ENCODE measurements at places on chromosomes 2 and 18.

DNA sequence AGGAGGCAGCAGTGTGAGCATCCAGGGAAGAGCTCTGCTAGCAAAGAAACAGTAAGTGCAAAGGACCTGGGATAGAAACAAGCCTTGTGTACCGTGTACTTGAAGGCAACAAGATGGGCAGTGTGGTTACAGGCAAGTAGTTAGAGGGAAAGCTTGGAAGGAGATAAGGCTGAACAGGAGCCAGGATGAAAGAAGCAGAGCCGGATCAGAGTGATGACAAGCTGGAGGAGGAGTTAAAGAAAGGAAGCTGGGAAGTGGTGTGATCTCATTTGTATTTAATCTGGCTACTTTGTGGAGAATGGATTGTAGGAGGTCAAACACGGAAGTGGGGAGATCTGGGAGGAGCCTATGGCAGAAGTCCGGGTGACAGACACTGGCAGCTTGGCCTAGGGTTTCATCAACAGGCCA, 44.7 kb upstream of the VPS54 start:
- DNase-seq: no peak

GRCh38 chr2:239019183-239019581, 171.3 kb downstream of the TWIST2 start:
- no peak for DNase-seq

DNA sequence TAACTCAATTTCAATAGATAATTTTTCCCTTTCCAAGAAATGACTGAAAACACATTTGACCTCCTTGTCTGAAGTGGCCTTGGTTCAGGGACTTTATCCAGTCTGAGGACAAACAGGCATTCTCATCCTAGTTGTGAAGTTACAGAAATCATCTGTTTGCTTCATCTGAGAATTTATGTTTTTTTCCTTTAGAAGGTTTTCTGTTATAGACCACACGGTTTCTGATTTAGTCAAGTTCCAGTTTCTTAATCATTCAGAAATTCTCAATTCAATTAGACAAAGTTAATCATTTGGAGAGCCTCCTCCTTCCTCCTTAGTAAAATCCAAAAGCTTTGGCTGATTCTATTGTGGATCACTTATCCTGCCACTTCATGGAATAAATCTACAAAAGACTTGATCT, 60.9 kb downstream of the ICOS start:
- DNase-seq: no peak

GRCh38 chr2:100246163-100247145, 75.8 kb downstream of the LONRF2 start:
- DNase-seq: peak; percentile 15

DNA sequence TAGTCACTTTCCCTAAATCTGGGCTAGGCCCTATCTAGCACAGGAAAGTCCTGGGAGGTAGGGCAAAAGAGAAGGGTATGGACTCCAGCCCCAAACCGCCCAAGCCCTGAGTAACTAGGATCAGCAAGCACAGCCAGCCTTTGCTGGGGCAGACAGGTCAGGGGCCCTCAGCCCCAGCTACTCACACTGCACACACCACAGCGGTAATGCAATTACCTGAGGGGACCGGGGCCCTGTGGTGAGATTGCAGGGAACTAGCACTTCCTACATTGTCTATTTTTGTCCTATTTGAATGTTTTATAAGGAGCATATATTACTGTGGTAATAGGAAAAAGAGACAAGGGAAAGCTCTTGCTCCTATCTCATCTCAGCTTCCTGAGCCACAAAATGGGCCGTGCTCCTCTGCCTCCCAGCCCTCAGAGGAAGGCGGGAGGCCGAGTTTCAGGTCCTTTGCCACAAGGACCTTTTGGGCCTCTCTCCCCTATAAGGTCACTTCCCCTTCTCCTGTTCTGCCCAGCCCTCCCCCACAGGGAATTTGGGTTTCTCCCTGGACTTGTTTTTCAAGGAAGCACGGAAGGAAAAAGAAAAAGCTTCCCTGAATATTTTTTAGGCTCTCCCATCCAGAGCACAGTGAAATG, 20.5 kb downstream of the RAB11FIP5 start:
- DNase-seq: no peak

GRCh38 chr2:202164411-202164810, 74.0 kb downstream of the SUMO1 start:
- DNase-seq: no peak

GRCh38 chr18:47737198-47737830, 193.1 kb downstream of the SMAD2 start:
- no peak for DNase-seq

GRCh38 chr2:120864981-120865380, 129.3 kb downstream of the GLI2 start:
- DNase-seq: no peak

DNA sequence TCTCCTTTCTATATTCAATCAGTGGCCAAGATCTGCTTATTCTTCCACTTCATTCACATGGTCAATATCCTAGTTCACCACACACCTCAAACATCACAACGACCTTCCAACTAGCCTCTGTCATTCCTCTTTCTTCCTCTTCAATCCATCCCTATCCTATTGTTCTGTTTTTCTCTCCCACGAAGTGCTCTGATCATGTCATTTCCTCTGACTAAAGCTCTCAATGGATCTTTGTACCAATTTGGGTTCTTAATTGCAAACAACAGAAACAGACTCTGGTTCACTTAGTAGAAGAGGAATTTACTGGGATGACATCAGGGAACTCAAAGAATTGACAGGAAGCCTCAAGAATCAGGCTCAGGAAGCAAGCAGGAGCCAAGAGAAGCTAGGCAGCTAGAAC, 23.5 kb downstream of the WNT10A start:
- DNase-seq: no peak

- DNase-seq: no peak
Measured at GRCh38 chr2:96608469-96609455, 29.4 kb downstream of the KANSL3 start.

DNA sequence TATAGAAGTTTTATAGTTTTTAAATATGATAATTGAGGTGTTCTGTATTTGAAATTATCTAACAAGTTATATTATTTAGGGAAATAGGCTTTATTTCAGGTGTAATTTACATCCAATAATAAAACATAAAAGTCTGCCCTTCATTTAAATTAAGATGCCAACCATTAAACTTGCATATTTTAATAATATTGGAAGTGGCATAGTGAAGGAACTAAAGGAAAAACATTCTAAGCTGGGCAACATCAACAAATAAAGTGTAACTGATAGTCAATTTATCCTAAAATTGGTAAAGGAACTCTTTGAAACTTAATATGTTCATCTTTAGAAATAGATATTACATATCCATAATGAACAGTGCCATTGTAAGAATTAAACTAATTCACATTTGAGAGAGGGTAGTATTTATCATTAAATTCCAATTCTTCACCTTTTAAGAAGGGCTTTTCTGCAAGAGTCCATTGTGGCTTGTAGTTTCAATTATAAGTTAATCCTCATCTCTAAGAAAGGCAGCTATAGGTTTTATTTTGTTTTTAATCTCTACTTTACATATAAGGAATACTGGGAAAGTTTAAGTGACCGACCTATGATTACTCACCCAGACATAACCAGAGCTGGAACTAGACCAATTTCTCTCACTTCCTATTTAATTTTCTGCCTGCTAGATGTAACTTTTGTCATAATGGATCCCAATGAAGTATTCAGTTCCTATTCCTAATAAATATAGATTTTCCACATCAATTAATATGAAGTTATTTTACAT, 401.6 kb downstream of the XIRP2 start:
- DNase-seq: no peak

- DNase-seq: no peak
Measured at GRCh38 chr2:1796232-1796930, 52.1 kb upstream of the PXDN start.
